ENCODE measurements at places on chromosomes 4 and X. TPM values are rescaled to one million over a fixed set of nuclear protein-coding genes. Genes with fewer than 3 reads are reported as not detected.

Gene TMEM255A
- total RNA-seq = 0.18 TPM

GRCh38 chr4:47933840-47934239 lies 19.5 kb upstream of the NFXL1 start:
- no peak for DNase-seq

DNA sequence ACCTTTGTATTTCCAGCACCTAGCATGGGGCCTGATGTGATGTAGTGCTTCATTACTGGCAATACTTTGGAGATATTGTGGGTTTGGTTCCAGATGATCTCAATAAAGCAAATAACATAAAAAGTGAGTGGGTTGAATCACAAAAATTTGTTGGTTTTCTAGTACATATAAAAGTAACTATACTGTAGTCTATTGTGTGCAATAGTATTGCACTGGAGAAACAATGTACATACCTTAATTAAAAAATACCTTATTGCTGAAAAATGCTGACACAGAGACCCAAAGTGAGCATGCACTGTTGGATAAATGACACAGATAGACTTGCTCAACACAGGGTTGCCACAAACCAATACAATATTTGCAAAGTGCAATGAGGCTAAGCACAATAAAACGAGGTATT lies 17.7 kb upstream of the MGST2 start:
- DNase-seq = no peak

DNA sequence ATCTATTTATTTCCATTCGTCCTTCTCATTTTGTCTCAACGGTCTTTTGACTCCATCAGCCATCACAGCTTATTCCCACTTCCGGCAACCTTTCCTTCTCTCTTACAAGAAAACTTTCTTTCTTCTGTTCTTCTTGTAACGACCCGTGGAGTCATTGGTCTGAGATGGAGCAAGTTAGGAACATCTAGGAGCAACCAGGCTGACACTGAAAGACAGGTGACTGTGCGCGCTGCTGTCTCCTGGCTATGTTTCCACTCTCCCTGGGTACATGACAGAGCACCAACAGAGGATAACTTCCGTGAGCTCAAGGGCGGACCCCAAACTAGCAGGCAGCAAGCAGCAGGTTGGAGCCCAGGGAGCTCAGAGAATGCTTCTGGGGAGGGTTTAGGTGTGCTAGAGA lies 2.5 kb downstream of the FGF5 start:
- no peak for DNase-seq

DNA sequence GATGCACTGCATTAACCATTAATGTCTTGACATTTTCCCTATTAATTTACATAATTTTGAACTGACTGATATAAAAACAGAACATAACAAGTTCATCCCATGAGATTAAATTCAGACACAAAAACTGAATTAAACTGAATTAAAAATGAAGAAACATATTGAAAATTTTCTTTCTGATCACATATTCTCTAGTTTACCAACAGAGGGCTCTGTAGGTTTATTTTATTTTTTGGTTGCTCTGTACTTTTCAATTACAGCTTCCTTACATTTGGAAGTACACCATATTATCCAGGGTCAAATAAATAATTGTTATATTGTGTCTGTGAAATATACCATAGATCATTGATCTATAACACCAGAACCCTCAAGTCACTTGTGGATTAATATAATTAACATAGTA lies 27.3 kb upstream of the CT83 start:
- no peak for DNase-seq

DNA sequence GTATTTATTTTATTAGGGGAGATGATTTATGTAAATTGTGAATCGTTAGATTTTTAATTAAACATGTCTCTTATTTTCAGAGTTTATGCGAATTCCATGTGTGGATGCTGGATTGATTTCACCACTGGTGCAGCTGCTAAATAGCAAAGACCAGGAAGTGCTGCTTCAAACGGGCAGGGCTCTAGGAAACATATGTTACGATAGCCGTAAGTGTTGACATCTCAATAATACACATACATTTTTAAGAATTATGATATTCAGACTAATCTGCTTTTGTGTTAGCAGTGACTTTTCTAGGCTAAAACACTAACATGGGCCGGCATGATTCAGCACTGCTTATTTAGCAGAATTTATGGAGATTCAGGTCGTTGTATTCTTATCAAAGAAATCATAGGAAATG lies 91.2 kb downstream of the RAP1GDS1 start:
- no peak for DNase-seq

- no peak for DNase-seq
Measured at GRCh38 chr4:81736324-81736723, 264.6 kb upstream of the RASGEF1B start.

- no peak for DNase-seq
Measured at GRCh38 chr4:64784125-64784524, 374.9 kb upstream of the TECRL start.

DNA sequence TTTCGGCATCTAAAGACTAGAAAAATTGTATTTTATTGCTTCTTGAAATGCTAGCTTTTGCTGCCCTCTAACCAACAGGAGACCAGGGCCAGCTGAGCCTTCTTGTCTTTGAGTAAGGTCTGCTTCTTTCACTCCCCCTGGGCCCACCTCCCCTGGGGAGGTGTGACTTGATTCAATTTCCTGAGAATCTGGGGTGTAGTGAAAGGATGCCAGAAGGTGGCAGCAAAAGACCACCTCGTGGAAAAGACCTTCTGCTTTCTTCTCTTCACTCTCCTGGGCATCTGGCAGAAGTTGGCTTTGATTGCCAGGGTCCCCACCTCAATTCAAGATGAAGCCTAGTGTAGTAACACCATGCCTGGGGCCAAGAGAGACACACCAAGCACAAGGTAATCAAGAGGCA lies 96.5 kb upstream of the MAOA start:
- DNase-seq = peak; percentile 13

All from activated B cell treated with CpG ODN at 0.5 μM for 24 hours (primary cell).